SK-N-DZ (cell line): ENCODE measurements at places on chromosomes 2 and 18.

DNA sequence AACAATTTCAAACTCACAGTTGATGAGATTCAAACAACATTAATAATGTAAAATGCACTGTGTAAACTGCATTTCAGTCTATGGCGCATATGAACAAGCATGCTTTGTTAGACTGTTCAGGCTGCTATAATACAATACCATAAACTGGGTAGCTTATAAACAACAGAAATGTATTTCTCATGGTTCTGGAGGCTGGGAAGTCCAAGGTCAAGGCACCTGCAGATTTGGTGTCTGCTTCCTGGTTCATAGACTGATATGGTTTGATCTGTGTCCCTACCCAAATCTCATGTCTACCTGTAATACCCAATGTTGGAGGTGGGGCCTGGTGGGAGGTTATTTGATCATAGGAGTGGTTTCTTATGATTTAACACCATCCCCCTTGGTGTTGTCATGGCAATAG, 148.1 kb upstream of the SERPINE2 start:
- DNase-seq = no peak

GRCh38 chr2:41483226-41483625, 564.6 kb upstream of the PKDCC start:
- DNase-seq = no peak

DNA sequence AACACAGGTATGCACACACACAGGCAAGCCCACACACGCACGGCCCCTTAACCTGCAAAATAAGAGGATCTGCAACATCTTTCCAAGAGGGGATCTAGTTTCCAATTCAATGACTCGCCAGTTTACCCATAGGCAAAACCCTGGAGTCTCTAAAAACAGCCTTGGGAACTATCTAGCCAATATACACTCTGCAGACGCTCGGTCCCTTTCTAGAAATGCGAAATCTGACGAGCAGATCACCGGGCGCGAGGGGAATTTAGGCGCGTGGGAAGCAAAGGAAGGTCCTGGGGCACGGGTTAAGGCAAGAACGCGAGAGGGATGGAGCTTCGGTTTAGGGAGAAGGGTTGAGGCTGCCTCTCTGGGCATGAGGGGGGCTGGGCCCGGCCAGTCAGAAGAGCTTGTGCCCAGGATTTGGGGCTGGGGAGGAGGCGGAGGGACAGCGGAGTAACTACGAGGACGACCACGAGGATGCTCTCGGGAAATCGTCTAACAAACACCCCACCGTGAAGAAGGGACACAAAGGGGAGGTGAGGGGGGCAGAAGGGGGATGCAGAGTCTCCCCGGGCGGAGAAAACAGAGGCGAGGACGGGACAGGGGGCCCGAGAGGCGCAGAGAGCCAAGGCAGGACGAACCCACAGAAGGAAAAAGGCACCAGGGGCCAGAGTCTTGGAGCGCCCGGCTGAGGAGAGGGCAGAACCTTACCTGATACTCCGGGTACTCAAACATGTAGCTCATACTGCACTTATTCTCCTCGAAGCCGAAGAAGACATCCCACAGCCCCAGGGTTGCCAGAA, 542 bp downstream of the PGAP1 start:
- peak; percentile 56 for DNase-seq

DNA sequence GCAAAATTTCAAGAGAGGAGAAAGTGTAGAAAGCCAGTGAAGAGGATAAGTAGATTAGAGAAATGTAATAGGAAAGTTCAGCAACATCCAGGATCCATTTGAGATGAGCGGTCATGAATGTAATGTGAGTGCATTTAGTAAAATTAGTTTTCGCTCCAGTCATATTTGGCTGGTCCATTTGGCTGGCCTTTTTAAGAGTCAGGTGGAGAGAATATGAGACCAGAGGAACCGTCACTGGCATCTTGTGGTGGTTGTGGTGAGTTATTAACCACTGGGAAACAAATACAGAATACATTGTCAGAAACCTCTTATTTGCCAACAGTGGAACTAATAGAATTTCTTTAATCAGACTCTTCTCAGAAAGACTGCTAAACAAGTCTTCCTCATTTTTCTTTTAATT, 1064.3 kb upstream of the CDH2 start:
- DNase-seq = no peak

GRCh38 chr2:200733713-200734198, 78.0 kb upstream of the BZW1 start:
- DNase-seq = no peak
